ENCODE measurements at places on chromosomes 5 and 9.

GRCh38 chr9:4929917-4930316 lies 55.2 kb upstream of the JAK2 start:
- no peak for DNase-seq

- no peak for DNase-seq
Observed at GRCh38 chr5:36896476-36896875, 19.9 kb downstream of the NIPBL start.

DNA sequence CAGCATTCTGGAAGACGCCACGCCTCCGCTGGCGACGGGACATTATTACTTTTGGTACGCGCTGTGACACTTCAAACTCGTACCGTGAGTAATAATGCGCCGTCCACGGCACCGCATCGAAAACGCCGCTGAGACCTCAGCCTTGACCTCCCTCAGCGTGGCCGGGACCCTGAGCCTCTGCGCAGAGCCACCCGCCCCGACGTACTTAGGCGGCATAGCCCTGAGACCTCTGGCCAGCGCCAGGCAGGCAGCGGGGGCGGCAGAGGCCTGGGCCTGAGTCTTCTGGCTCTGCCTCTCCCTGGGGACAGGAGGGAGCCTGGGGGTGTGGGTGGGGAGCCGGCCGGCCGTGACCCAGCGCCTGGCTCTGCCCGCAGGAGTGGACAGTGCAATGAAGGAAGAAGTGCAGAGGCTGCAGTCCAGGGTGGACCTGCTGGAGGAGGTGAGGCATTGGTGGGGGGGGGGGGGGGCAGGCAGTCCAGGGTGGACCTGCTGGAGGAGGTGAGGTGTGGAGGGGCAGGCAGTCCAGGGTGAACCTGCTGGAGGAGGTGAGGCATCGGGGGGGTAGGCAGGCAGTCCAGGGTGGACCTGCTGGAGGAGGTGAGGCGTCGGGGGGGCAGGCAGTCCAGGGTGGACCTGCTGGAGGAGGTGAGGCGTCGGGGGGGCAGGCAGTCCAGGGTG lies 8.0 kb downstream of the EGFL7 start:
- DNase-seq = no peak

DNA sequence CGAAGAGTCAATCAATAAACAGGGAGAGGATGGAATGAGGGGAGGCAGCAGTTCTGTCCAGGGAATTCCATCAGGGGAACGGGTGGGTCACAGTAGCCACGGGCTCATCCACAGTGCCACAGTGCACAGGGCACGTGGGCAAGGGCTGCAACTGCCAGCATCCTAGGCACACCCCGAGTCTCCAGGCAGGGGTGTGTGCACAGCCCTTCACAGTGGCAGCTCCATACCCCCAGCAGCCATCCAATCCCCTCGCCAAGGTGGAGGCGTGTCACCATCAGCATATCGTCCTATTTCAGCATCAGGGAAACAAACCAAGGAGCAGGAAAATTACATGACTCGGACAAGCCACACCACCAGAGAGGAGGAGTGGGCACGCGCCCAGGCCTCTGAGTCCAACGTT lies 133.6 kb downstream of the ADAMTS2 start:
- no peak for DNase-seq

DNA sequence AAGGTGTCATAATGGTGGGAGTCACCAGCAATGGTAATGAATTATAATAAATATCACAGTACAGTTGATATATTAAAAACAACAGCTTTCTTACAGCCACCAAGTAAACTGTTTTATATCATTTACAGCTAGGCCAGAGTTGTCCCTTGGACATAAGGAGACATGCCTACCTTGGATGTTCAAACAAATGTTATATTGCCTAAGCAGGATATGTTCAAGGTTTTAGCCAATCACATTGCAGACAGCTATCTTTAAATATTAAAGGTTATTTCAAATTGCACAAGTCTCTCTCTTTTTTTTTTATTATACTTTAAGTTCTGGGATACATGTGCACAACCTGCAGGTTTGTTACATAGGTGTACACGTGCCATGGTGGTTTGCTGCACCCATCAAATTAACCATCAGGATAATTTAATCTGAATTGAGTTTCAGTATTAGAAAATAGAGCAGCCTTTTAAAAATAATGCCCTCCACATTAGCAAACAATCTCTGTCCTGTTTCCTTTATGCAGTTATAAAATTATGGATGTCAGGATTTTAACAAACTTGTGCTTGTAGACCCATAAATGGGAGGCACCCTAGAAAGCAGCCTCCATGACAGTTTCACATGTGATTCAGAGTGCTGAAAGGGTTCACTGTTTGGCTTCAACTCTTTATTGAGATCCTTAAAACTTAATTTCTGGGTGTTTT lies 340.7 kb downstream of the ARRDC3 start:
- DNase-seq = no peak

DNA sequence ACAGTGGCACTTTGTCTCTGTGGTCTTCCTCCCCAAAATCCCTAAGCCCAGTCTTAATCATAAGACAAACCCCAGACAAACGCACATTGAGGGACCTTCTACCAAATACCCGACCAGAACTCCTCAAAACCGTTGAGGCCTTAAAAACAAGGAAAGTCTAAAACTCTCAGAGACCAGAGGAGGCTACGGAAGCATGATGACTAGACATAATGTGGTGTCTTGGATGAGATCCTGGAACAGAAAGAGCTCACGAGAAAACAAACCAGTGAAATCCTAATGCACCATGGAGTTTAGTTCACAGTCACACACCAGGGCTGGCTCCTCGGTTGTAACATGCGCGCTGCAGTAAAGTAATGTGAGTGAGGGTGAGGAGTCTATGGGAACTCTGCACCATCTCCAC lies 58.4 kb downstream of the OTULIN start:
- DNase-seq = no peak

- DNase-seq = no peak
Observed at GRCh38 chr5:37197340-37198050, 51.7 kb downstream of the CPLANE1 start.

GRCh38 chr9:137411645-137412380 lies 11.1 kb downstream of the EXD3 start:
- no peak for DNase-seq

GRCh38 chr5:143771189-143771588 lies 40.8 kb upstream of the HMHB1 start:
- no peak for DNase-seq

- no peak for DNase-seq
Observed at GRCh38 chr9:77163884-77164283, 13.4 kb upstream of the VPS13A start.

DNA sequence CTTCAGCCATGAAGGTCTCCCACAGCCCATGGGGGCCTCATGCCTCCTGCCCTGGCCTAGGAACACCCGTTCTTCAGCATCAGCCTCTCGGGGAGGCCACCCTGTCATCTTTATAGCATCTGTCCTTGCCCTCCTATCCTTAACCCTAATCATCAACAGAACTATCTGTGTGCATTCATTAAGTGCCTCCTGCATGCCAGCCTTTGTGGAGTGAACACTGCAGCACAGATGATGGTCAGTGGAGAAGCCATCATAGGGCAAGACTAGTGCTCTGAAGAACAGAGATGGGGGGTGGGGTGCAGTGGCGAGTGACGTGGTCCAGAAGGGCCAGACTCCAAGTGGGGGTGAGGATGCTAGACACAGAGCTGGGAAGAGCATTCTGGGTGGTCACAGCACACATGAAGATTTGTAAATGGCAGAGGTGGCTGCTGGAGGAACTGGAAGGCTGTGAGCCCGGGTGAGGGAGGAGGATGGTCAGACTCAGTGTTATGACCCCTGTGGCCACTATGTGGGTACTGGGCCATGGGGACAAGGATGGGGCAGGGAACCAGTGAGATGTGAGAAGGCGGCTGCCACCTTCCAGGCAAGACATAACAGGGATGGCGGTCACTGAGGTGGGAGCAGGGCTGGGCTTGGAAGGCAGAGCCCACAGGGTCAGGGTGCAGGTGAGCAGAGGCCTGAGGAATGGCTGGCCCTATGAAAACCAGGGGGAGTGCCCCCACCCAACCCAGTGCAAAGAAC lies 3.6 kb upstream of the CARD19 start:
- no peak for DNase-seq

GRCh38 chr9:96720435-96720834 lies 57.5 kb downstream of the ZNF510 start:
- DNase-seq = no peak

- DNase-seq = no peak
Observed at GRCh38 chr5:177545487-177546257, 8.7 kb downstream of the FAM193B start.

DNA sequence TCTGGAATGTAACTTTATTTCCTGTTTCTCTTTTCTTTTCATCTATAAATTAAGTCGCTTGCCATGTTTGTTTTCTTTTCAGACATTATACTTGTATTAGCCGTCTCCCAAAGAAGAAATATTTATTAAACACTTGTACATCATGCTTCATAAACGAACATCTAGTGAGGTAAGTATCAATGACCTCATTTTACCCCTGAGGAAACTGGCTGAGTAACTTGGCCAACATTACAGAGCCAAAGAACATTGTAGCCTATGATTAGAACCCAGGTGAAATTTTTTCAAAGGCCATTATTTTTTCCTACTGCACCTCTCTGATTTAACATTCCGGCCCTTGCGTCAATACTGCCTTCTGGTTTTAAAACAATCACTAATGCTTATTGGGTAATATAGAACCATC lies 4.2 kb downstream of the FREM1 start:
- DNase-seq = no peak

- DNase-seq = no peak
Observed at GRCh38 chr9:91495450-91495849, 71.8 kb upstream of the NFIL3 start.

- no peak for DNase-seq
Observed at GRCh38 chr5:34895641-34896419, 19.5 kb downstream of the RAD1 start.

DNA sequence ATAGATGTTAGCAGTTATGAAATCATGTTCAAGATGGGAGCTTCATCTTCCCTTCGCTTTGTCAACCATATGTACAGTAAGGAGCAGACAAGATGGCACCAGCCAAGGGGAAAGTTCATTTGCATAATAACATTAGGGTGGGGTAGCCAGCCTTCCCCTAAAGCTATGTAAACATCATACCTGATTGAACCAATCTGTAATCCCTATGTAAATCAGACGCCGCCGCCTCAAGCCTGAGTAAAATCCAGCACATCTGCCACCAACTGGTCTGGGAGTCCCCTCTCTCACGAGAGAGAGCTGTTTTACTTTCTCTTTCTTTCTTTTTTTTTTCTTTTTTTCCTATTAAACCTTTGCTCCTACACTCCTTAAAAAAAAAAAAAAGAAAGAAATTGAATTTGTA lies 30.8 kb upstream of the REEP2 start:
- DNase-seq = no peak

- no peak for DNase-seq
Observed at GRCh38 chr9:85715587-85715986, 26.2 kb downstream of the AGTPBP1 start.

DNA sequence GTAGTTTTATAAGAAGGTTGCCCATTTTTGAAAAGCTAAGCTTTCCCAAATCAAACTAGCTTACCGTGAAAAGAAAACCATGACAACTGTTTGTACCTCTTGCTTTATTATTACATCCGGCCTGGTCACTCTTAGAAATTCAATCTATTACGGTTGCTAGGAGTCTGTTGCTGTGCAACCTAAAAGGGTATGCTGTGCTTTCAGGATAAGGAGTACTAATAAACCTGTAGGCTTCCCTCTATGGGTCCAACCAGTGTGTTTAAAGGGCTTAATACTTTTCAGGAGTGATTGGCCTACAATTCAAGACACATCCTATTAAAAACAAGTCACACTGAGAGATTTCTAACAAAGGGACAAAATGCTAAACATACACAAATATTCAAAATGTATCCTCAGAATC lies 27.1 kb downstream of the RFX3 start:
- DNase-seq = no peak

DNA sequence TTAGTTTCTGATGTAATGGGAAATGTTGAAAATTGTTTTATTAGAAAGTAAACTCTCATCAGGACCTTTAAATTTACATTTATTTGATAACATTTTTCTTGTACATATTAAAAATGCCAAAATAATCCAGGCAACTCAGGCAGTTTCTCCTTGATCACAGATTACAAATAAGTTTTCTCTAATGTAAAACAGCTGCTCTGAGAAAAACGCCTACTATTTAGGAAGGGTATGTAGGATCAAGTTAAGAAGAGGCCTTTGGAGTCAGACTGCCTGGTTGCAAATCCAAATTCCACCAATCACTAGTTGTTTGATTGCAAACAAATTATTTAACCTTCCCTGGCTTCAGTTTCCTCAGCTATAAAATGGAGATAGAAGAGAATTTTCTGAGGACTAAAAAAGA lies 610.8 kb downstream of the PDE4D start:
- no peak for DNase-seq

DNA sequence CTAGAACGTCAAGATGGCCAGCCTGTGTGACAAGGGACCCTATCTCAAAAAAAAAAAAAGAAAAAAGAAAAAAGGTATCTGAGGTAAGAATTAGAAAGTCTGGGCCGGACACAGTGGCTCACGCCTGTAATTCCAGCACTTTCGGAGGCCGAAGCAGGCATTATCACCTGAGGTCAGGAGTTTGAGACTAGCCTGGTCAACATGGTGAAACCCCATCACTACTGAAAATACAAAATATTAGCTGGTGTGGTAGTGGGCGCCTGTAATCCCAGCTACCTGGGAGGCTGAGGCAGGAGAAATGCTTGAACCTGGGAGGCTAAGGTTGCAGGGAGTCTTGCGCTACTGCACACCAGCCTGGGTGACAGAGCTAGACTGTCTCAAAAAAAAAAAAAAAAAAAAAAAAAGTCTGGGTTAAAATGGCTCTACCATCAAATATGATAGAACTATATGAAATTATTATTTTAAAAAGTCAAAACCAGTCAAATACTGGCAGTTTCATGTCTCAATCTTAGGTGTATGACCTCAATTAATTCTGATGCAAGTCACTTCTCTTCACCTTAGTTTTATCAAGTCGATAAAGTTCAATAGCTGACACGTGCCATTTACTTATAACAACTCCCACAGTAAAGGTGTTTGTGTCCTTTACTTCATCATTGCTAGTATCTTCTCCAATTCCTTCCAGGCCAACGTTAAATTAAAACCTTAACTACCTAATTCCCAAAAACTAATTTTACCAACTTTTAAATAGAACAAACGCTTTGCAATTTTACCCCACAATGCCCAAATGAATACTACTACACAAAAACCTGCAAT lies 1.1 kb downstream of the RPS23 start:
- DNase-seq = no peak

DNA sequence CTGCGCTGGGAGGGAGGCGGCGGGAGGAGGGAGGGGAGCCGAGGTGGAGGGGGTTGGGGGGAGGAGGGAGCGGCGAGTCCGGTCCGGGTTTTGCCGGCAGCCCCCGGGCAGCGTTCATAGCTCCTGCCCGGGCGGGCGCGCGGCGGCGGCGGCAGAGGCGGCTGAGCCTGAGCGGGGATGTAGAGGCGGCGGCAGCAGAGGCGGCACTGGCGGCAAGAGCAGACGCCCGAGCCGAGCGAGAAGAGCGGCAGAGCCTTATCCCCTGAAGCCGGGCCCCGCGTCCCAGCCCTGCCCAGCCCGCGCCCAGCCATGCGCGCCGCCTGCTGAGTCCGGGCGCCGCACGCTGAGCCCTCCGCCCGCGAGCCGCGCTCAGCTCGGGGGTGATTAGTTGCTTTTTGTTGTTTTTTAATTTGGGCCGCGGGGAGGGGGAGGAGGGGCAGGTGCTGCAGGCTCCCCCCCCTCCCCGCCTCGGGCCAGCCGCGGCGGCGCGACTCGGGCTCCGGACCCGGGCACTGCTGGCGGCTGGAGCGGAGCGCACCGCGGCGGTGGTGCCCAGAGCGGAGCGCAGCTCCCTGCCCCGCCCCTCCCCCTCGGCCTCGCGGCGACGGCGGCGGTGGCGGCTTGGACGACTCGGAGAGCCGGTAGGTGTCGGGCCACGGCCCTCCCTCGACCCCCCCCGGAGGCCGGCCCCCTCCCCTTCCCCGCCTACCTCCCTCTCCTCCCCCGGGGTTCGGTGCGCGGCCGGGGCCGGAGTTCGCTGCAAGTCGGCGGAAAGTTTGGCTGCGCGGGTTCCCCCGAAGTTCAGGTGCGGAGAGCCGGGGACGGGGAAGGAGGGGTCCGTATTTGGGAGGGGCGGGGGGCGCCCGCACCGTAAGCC lies at the start of gene CXXC5:
TSS of gene CXXC5 (plus strand) at position 145 of the 877 bp plus-strand sequence. CDS start 32,175 bp downstream, outside the sequence.
- no peak for DNase-seq
